Esophagus muscularis mucosa (tissue), 4 donors: ENCODE measurements at places on chromosomes 1 and 21.

DNA sequence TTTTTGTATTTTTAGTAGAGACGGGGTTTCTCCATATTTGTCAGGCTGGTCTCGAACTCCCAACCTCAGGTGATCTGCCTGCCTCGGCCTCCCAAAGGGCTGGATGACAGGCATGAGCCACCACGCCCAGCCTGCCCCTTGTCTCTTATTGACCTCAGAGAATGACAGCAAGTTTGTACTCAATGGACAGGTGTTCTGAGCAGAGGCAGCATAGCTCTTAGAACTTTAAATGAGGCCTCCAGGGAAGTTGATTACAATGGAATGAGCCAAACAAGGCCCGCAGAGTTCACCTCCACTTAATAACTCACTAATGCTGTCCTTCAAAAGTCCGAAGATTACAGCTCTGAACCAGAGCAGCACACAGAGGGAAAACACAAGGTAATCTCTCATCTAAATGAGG, 10.9 kb downstream of the TMPRSS2 start:
- DNase-seq: no peak

- DNase-seq: no peak
Measured at GRCh38 chr1:69919129-69919921, 286.1 kb downstream of the LRRC40 start.

GRCh38 chr1:181038399-181038873, 4.7 kb downstream of the MR1 start:
- DNase-seq: no peak

GRCh38 chr1:95046359-95046758, 26.4 kb downstream of the ALG14 start:
- no peak for DNase-seq

GRCh38 chr1:169601096-169601881, 15.0 kb upstream of the F5 start:
- peak; percentile 50 for DNase-seq

DNA sequence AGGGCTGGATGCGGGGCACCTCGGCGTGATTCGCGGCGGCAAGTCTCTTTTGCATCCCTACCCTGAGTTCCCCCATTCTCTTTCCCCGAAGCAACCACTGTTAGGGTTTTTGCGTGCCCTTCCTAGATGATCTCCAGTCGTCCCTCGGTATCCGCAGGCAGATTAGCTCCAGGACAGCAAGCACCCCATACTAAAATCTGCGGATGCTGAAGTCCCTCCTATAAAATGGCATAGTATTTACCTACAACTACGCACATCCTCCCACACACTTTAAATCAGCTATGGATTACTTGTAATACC, 22.8 kb upstream of the CFAP126 start:
- DNase-seq: peak; percentile 92

DNA sequence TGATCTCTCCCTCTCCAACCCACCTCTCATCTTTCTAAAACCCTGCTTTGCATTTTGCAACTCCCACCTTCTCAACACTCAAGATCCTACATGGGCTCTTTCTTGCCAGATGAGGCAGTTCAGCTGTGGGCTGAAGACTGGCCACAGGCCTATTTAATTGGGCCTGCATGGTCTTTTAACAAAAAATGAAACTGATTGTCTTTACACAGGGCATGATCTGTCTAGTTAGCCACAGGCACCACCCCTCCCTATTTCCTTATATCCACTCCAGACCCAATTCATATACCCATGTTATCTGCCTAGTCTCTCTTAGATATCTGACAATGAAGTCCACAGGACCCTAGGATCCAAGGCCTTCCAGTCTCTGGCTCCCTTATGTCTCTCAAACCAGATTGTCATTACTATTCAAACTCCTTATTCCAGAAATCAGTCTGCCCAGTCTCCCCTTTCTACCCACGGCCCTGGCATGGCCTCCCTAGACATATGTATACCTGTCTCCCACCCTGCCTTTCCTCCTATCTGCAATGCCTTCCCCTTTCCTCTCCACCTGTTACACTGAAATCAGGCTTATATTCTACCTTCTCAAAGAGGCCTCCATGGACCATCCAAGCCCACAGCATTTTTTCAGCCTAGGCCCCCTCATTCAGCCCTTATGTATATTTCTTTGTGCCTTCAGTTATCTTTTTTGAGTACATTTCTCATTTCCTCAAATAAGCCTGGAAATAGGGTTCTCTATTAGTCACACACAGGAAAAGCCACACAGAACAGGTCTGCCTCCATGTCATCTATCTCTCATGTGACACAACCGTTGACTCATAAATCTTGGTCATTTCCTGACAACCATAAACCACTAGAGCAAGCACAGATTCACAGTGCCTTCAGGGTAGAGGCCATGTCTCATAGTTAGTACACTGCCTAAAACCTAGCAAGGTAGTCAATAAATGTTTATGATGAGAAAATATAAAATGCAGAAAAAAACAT, 39.0 kb downstream of the LPAR3 start:
- DNase-seq: peak; percentile 87

DNA sequence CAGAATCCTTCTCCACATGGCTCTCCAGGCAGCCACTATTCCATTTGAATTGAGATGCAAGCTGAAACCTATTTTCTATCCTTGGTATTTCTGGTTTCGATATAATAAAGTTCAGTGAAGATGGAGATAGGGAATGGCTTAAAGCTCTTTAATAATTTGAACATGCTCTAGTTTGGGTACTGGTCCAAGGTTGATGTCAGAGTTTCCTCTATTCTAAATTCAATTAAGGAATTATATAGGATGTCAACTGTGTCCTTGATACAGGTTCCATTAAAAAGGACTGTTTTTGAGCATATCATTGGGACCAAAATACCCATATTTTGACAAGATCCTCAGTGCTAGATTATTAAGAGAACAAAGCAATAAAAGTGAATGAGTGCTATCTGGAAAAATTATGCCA, 245.3 kb downstream of the SPATA17 start:
- DNase-seq: no peak

GRCh38 chr1:16922885-16923431, 1.2 kb downstream of the CROCC start:
- DNase-seq: no peak

DNA sequence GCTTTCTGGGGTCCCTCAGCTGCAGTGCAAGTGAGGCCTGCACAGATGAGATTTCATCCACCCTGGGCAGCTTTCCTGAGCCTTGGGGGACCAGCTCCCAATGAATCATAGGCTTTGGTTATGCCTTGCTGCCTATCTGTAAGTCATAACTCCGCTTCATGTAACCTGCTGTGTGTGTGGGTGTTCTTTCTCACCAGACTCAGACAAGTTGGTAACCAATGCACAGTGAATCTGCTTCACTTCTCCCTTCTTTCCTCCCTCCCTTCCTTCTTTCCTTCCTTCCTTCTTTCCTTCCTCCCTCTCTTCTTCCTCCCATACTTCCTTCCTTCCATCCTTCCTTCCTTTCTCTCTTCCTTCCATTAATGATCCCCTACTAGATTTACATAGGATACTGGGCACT, 34.4 kb upstream of the PSMB2 start:
- no peak for DNase-seq

- DNase-seq: peak; percentile 80
Measured at GRCh38 chr1:181317261-181317930, 165.9 kb upstream of the CACNA1E start.

DNA sequence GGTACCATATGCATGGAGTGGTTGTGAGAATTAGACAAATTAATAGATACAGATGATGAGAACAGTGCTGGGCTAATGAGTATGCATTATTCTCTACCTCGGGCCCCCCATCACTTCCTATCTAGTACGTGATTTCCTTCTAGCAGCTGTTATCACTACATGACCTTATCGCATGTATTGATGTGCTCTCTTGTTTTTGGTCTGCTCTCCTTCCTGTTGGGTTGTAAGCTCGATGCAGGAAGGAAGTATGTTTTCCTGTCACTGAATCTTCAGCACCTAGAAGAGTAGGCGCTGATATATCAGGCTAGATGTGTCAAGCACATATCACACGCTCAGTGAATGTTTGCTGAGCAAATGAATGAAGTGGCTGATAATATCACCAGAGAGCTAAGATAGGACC, 43.9 kb upstream of the IFNAR2 start:
- no peak for DNase-seq

DNA sequence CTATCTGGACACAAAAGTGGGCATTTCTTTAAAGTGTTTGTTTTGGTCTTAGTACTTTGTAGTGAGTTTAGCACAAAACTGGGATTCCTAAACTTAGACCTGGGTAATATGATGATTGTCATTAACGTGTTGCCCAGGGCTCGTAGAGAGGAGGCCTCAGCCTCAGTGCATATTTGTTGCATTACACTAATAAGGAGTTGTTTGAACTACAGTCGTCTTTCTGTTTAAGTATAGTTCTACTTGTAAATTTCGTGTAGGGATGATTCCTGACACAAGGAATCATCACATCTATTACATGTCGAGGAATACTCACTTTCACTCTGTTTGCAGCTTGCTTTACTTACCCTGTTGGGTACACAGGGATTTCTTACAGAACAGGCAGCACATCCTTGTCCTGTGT, 85.0 kb downstream of the PRDM2 start:
- no peak for DNase-seq

DNA sequence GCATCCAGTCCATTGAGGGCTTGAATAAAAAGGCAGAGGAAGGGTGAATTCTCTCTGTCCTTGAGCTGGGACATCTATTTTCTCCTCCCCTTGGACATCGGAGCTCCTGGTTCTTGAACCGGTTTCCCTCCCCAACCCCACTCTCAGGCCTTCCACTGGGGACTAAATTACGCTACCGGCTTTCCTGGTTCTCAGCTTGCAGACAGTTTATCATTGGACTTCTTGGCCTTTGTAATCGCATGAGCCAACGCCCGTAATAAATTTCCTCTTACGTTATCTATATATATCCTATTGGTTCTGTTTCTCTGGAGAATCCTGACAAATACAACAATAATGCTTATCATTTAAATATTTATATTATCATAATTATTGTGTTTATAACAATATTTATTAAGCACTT, 20.4 kb upstream of the COL9A2 start:
- DNase-seq: no peak

DNA sequence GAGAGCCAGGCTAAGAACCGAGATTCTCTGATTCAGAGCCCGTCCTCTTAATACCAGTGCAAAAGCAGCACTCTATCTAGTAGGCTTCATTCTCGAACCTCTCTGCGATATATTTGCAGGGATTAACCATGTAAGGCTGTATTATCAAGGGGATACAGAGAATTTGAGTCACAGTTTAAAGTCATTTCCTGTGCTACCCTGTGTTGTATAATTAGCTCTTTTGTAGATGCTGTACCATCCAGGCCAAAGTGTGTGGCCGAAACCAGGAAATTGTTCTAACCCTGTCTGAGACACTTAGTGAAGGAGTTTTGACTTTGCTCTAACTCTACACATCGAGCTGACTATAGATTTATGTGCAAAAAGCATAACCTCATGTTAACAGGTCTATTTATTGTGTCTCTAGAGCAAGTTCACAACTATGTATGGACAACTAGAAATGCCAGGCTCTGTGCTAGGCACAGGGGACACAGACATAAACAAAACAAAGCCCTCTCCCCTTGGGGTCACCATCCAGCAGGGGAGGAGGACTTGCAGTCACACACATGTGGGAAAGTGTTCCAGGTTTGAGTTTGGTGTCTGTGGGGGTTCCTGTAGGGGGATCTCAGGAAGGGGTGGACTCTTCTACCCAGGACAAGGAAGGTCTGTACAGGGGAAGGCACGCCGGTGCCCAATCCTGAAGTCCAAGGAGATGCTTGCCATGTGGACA, 182.2 kb downstream of the DHRS3 start:
- no peak for DNase-seq

- DNase-seq: no peak
Measured at GRCh38 chr1:248852481-248853405, 6.1 kb downstream of the ZNF692 start.

DNA sequence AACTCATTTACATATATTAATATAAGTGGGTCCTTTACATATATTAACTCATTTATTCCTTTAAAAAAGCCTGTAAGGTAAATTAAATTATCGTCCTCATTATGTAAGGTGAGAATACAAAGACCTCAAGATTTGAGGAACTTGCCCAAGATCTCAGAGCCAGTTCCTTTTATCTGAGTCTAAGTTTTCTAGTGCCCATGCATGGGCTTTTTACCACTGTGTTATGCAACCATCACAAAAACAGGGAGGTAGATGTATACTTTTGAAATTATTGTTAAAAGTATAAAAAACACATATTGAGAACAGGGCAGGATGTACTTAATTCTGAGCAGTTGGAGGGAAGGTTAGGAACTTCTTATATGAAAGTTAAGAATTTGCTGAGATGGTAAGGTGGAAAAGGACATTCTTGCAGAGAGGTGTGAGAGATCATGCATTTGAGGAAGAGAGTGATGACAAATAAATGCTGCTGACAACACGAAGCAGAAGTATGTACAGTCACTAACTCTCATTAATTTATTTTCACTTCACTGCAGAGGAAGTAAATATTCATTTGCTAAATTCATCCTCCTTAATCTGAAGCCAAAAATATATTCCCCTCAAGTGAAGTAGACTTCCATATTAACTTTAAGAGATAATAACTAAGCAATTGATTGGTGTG, 28.9 kb upstream of the LYPLAL1 start:
- no peak for DNase-seq

DNA sequence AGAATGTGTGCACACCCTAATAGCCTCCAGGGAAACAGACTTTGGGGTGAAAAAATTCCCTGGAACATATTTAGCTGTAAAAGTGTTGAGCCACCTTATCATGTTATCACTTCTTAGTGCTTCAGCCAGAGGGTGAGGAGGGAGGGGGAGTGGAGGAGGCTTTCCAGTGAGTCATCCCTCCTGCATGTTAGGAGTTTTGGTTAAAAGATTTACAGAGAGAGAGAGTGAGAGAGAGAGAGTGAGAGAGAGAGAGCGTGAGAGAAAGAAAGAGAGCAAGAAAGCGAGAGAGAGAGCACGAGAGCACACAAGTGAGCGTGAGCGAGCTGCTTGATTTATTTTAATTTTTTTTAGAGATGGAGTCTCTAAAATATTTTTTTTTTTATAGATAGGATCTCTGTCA, 13.5 kb upstream of the CACNA1E start:
- no peak for DNase-seq

- DNase-seq: no peak
Measured at GRCh38 chr1:72516264-72516663, 233.9 kb upstream of the NEGR1 start.

DNA sequence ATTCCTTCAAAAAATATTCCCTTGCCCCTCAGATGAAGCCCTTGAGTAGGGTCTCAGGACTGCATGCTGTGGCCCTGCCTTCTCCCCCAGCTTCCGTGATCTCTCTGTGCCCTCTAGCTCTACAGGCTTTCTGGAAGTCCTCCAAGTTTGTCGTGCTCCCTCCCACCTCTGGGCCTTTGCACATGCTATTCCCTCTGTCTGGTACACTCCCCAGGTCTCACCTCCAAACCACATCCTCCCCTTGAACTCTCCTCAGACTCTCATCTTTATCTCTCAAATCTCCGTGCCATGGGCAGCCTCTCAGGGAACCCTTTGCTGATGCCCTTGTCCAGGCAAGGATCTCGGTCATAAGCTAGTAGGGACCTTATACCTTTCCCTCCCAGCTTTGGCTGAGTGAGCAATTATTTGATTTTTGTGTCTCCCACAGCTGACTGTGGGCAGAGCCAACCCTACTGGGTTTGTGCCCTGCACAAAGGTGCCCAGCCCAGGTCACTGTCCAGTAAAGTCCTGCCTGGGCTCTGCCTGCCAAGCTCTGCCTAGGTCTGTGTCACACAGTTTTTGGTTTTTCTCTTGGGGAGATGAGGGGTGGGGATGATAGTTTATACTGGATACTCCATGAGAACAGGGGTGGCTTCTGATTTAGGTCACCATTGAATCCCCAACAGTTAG, 188.1 kb downstream of the ZNF281 start:
- no peak for DNase-seq

GRCh38 chr1:47901001-47901575, 96.1 kb downstream of the TRABD2B start:
- DNase-seq: no peak
